ENCODE measurements at places on chromosomes 4 and X.

GRCh38 chrX:150502979-150503897 is 65.2 kb upstream of the MTM1 start:
- DNase-seq: no peak

DNA sequence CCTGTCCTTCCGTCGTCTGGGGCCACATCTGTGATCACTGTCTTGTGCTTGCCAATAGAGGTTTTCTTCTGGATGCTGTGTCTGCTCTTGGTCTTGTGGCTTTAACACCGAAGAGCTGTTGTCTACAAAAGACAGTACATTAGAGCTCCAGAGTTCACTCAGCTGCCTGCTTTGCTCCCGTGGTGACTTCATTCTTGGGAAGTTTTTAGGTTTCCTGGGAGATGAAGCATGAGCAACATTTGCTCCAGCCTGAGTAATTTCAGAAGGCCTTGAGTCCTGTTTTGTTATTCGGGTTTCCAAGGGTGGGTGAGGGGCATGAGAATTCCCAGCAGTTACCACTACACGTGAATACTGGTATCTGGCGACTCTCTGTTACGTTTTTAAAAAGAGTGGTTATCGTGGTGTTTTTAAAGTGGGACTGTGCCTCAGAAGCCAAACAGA is 189.2 kb downstream of the SHROOM3 start:
- DNase-seq: no peak

GRCh38 chr4:75643651-75644050 is 13.3 kb upstream of the CDKL2 start:
- no peak for DNase-seq

GRCh38 chr4:124234771-124235170 is 477.8 kb downstream of the ANKRD50 start:
- DNase-seq: no peak

DNA sequence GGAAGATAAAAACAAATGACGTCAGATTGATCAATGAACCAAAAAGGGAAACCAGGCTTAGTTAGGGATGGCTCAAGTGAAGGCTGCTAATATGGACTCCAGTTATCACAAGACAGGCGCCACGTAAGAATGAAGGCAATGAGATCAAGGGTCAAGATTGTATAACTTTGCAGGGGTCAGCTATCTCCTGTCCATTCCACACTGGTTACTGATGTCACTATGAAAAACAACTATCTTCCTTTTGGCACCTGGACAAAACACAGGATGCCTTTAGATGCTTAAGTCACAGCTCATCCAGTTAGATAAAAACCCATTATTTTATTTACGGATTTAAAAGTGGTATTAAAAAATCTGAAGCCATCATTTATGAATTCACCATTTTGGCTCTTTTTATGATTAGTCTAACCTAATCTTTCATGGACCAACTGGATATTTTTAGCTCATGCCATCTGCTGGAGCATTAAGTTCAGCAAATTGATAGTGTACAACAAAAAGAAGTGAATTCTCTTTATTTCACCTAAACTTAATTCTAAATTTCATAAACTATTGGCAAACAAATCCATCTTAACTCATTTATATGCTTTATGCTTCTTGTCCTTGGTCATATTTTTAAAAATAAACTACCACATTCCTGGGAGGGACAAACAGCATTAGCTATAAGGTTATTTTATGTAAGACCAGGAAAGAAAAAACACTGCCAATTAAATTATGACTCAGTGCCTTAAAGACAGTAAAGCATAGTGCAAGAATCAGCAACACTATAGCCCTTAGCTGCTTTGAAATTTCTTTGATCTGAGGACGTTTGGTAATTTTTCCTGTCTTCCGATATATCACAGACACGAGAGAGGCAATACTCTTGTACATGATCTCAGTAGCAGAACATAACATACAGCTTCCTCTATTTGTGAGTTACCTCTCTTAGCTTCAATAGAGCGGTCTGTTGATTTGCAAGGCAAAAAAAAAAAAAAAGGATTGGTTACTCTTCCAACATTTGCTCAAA is 27.0 kb downstream of the DHX15 start:
- DNase-seq: no peak

DNA sequence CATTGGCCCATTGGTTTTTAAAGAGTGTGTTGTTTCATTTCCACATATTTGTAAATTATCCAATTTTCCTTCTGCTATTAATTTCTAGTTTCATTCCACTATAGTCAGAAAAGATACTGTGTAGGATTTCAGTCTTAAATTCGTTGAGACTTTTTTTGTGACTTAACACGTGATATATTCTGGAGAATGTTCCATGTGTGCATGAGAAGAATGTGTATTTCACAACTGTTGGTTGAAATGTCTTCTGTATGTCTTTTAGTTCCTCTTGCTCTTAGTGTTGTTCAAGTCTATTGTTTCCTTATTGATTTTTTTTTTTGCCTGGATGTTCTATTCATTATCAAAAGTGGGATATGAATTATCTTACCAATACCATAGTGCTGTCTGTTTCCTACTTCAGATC is 606.9 kb downstream of the RPA4 start:
- DNase-seq: no peak

DNA sequence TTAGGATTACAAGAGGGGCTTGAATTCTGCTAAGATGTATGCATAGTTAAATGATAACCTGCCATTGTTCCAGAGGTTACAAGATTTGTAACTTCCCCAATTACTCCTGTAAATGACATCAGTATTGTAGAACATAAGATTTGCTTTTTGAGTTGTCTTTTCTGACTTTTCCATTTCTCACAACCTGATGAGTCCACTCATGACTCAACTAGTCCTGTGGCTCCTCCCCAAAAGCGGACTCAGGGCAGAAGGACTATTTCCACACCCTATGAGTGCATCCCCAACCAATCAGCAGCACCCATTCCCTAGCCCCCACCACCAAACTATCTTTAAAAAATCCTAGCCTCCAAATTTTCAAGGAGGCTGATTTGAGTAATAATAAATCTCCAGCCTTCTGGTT is 54.7 kb downstream of the HOPX start:
- no peak for DNase-seq
